ENCODE measurements at places on chromosomes 4 and X. TPM values are rescaled to one million over a fixed set of nuclear protein-coding genes. Genes with fewer than 3 reads are reported as not detected.

DNA sequence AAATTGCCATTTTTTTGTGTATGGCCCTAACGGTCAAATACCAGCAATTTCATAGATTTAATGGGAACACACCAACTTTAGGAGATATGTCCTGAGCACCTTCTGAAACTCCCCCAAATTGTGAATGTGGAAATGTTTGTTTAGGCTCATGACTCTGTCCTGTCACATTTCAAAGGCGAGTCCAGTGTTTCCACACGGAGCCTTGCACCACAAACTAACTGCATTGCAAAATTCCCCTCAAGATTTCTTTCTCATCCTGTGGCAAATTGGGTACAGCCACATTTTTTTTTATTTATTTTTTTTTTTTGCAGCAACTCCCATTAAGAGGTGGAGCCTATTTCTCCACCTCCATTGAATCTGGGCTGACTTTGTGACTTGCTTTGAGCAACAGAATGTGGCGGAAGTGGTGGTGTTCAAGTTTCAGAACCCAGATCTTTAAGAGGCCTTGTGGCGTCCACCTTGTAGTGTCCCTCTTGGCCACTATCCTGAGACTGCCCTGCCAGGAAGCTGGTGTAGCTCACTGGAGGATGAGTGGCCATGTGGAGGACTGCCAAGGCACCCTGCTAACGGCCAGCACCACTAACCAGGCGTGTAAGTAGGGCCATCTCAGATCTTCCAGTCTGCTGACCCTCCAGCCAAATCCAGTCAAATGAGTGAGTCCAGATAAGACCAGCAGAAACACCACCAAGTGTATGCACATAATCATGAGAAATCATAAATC is 172.4 kb upstream of the SCML1 start:
- H3K36me3 ChIP-seq, result no peaks in the 10 kb centered on the region
- DNase-seq, result peak; percentile 73
- no peak overlapping the region for H3K4me3 ChIP-seq
- H3K4me1 ChIP-seq, result peaks cover 4% of the 10 kb centered on the region
- H3K27ac ChIP-seq, result no peak overlapping the region
- no peaks in the 10 kb centered on the region for H3K27me3 ChIP-seq

ODAM gene
- total RNA-seq, result 5.6 TPM

- no peaks in the 10 kb centered on the region for H3K4me1 ChIP-seq
- no peak overlapping the region for H3K27ac ChIP-seq
- H3K36me3 ChIP-seq, result no peaks in the 10 kb centered on the region
- H3K4me3 ChIP-seq, result no peak overlapping the region
- DNase-seq, result no peak
- H3K27me3 ChIP-seq, result no peaks in the 10 kb centered on the region
Observed at GRCh38 chr4:156396534-156396933, 442.9 kb upstream of the CTSO start.

DNA sequence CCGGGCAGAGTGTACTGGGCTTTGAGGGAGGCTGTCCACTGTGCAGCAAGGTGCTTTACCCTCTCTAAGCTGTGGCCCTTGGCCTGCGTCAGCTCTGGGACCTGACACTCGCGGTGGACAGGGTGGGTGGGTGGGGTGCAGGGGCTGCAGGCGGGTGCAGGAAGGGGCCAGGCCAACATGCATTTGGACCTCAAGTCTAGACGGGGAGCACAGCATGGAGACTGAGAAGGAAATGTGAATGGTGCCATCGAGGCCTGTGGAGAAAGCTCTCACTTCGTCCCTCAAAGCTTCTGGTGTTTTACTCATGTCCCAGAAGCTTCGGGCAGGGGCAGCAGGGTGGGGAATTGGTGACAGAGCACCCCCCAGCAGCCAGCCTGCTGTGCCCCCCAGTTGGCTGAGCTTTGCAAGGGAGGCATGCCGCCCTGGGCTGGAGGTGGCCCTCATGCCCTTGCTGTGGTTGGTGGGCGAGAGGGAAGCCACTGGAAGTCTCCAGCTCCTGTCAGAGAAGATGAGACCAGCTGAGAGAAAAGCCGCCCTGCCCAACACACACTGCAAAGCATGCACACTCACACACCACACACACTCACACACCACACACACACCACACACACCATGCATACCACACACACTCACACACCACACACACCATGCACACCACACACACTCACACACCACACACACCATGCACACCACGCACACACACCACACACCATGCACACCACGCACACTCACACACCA is 12.3 kb downstream of the PNMA6E start:
- H3K36me3 ChIP-seq, result no peaks in the 10 kb centered on the region
- no peak overlapping the region for H3K27ac ChIP-seq
- H3K4me1 ChIP-seq, result no peaks in the 10 kb centered on the region
- H3K4me3 ChIP-seq, result no peak overlapping the region
- H3K27me3 ChIP-seq, result no peaks in the 10 kb centered on the region
- DNase-seq, result no peak

AVPR2 gene
- 2.6 TPM for total RNA-seq

STOX2 gene
- total RNA-seq, result 57.7 TPM

GRCh38 chr4:119785963-119786362 is 157.4 kb upstream of the PDE5A start:
- H3K27me3 ChIP-seq, result no peaks in the 10 kb centered on the region
- H3K4me3 ChIP-seq, result no peak overlapping the region
- DNase-seq, result peak; percentile 11
- no peaks in the 10 kb centered on the region for H3K4me1 ChIP-seq
- H3K27ac ChIP-seq, result no peak overlapping the region
